Amygdala (tissue), 56 donors: ENCODE measurements at places on chromosomes 3 and 15.

DNA sequence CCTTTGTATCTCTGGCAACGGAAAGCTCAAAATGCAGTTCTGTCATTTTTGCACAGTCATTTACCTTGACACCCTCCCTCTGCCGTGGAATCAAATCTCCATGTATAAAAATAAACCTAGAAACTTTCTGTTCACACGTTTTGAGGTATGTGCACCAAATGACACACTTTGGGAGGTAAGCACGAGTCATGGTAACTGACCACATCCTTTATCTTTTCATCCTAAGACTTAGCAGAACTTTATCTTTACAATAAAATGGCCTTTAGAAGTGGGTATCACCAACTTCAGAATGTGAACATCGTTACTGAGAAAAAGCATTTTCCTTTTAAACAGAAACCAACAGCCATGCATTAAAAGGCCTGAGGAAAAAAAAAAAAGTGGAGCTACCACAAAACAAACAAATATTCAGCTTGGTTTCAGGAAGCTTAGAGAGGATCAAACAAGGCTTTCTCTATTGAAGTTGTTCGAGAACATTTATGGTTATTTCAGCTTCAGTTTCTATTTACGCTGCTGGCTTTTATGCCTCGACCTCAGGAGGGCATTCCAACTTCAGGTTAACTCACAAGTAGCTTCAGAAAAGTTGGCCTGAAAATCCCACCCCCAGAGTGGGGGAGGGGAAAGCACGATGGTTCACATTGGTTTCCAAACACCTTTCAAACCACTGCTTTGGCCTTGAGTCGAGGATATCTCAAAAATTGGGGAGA is 171.1 kb upstream of the ICE2 start:
- DNase-seq: no peak

- no peak for DNase-seq
These were observed 18.6 kb upstream of the SEC13 start for GRCh38 chr3:10339376-10339955.

DNA sequence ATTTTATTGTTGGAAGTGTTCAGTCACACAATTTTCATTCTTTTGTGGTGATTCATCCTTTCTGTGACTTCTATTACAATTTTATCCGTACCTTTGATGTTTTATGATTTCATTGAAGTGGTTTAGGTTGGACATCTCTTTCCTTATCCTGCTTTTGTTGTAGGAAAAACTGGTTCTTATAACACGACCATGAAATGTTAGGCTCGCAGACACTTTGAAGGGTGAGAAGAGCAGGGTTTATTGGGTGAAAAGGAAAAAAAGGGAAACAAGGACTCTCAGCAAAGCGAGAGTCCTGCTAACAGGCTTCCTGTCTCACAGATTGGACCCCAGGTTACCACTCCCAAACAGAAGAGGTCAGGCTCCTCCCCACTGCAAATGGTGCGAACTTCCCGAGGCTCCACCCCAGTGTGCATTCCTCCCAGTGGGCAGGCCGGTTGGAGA is 257.4 kb downstream of the STXBP5L start:
- DNase-seq: no peak

GRCh38 chr3:126527006-126527405 is 3.1 kb downstream of the CHST13 start:
- DNase-seq: no peak

GRCh38 chr3:155069729-155070128 is 10.4 kb upstream of the MME start:
- DNase-seq: no peak

DNA sequence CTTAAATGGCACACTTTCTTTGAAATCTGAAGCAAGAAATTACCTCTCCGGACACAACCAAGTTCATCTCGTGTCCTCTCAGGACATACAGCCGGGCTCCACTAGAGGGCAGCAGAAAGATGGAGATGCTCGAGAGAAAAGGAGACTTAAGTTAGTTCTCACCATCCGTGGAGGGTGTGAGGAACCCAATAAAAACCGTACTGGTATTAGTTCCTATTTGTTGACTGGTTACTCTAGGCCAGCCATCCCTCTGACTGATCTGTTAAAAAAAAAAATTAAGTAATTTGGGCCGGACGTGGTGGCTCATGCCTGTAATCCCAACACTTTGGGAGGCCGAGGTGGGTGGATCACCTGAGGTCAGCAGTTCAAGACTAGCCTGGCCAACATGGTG is 7.9 kb upstream of the CYP11A1 start:
- no peak for DNase-seq

DNA sequence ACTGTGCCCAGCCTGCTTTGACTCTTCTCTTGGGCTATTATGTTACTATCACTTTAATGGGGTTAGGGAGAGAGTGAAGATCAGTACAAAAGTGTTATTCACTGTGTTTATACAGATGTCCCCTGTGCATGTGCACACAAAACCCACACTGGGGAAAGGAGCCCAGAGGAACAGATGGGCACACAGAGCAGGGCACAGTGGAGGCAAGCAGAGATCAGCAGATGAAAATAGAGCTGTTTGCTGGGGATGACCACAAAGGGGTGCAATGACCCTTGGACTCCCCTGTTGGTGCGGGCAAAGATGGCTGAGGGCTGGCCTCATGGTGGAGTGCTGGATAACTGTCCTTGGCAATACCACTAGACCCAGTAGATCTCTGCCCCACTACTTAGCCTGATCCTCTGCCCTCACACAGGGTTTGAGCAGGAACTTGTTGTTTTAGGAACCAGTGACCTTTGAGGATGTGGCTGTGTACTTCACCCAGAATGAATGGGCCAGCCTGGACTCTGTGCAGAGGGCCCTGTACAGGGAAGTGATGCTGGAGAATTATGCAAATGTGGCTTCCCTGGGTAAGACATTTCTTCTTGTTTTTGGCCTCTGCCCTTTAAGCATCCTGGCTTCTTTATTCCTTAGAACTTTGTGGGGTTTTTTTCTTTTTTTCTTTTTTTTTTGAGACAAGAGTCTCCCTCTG is 5.3 kb downstream of the ZNF620 start:
- no peak for DNase-seq

DNA sequence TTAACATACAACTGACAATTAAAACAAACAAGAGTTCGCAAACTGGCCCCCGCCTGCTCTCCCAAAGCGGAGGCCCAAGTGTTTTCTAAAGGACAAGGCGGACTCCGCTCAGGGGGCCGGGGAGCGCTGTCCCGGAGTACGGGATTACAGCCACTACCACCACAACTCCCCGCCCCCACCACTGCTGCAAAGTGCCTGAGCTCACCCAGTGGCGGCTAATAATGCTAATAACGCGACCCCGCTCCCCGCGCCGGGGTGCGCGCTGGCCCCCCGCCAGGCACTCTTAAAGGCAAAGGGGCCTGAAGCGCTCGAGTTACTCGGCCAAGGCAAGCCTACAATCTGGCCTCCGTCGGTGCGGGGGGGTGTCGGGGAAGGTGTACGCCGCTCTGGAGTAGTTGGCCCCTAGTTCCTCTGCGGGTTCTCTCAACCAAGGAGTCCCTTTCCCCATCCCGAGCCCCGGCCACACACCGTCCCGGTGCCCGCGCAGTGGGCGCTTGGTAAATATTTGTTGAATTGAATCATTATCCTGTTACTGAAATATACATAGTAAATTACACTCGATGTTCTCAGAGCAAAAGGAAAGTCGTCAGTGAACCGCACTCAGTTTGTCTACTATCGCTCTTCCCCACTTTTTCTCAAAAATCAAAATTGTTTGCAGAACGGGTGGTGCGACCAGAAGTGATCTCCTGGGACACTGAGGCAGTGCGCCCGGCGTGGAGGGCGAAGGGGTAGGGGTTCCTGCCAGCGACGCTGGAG is 827 bp downstream of the WNT5A start:
- no peak for DNase-seq

DNA sequence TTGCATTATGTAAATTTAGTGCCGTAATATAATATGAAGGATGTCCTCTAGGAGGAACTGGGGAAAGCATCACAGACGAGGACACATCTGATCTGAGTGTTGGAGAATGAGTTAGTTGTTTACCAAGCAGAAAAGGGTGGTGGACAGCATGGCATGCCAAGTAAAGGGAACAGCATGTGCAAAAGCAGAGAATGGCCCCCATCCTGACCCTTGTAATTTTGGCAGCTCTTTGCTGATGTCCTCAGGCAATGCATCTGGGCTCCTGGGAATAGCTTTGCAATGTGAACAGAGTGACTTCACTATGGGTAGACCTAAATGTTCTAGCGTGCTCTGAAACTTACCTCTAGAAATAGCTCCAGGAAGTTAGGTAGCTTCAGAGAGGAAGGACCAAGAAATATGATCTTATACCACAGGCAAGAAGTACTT is 263.3 kb downstream of the LPP start:
- DNase-seq: no peak

- DNase-seq: no peak
These were observed 134.6 kb downstream of the MEIS2 start for GRCh38 chr15:36965570-36966342.

DNA sequence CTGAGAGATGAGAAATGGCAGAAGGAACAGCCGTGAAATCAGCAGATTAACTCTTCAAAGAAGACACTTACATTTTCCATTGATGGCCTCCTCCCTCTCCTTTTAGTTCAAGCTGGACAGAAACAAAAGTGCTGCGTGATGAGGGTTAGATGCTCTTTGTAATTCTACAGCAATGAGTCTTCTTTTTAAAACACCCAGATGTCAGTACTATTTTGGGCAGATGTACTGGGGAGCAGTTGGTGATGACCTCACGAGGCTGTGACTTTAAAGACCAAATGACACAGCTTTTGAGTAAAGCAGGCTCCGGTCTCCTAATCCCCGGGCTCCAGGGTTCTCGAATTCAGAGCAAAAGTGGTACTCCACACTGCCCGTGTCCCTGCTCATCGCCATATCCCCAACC is 198.2 kb downstream of the SLCO3A1 start:
- DNase-seq: no peak

DNA sequence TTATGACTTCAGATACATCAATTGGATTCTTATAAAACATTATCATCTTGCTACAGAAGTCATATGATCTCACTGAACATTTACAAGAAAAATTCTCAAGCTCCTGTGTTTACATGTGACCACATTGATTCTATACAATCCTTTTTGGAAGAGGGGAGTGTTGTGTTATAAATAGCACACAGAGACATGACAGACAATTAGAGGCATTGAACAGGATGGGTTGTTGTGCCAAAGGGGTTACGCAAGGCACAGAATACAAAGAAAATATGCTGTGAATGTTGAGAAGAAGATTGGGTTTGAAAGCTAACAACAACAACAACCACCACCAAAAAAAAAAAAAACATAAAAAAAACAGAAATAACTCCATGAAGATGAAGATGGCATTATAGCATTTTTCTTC is 32.5 kb upstream of the TBL1XR1 start:
- DNase-seq: no peak

DNA sequence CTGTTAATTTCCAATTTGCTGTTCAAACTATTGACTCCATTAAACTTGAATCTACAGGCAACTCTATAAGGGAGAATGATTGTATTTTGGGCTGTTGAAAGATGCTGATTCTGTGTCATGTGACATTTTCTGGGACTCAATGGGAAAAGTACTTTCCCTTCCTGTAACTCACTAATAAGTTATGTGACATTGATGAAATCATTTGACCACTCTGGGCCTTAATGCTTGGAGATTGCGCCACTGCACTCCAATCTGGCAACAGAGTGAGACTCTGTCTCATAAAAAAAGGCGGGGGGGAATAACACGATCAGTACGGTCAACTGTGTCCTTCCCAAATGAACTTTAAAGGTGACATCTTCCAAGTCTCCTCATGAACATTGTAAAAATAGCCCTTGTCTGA is 215.2 kb upstream of the SGO1 start:
- DNase-seq: no peak

- DNase-seq: no peak
These were observed 104.2 kb upstream of the THRB start for GRCh38 chr3:24598695-24599470.

DNA sequence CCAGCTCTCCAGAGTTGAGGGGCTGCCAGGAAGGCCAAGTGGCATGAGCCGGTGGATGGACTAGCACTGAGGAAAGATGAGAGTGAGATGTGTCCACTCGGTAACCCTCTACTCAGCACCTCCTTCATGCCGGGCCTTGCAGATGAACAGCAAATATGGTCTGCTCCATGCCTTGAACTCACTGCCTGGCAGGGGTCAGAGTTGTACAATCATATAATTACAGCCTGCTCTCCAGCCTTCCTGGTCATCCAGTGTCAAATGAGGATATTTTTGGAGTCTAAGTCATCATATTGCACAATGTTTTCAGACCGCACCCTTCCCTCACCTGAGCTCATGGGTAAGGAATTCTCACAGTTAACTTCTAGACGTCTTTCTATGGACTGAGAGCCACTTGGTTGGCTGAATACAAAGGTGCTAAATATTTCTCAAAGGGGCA is 4.9 kb downstream of the MGLL start:
- no peak for DNase-seq

DNA sequence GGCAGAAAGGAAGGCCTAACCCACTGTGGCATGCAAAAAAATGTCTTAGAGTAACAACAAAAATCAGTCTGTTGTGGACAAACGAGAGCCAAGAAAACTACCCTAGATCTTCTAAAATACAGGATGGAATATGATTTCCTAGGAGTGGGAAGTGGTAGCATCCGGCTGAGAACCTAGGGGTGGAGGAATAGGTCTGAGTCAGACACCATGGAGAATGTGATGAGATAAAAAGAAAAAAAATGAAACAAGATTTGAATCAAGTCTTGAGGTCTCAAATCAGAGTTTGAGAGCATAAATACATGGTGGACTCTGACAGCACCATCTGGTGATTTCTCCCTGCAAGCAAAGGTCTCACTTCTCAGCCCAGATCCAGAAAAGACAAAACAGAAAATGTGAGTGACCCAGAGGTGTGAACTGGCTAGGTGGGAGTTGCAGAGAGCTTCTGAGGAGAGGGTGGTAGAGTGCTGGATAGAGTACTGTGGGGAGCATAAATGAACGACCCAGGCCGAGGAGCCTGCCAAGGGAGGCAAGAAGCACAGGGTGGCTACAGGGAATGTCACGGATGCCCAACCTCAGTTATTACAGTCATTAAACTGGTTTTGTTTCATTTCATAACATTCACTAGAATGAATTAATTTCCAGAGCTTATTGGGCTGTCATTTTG is 27.6 kb upstream of the VEPH1 start:
- DNase-seq: no peak

DNA sequence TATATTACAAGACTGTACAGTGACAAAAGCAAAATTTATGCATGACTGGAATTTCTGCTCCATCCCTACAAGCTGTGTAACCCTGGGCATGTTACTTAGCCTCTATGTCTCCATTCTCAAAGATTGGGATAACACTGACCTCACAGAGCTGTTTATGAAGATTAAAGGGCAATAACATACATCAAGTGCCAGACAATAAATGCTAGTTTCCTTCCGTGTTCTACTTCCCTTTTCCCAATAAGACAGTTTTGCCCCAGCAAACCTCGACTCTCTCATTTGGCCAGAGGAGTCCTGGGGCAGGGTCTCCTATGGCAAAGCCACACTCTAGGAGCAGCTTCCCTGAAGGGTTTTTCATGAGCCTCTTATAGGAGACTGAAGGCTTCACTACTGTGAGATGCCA is 7.5 kb downstream of the HEXA start:
- DNase-seq: no peak
